ENCODE measurements at places on chromosomes 5 and 9. TPM values are rescaled to one million over a fixed set of nuclear protein-coding genes. Genes with fewer than 3 reads are reported as not detected.

The PRXL2C gene
- total RNA-seq: 11.2 TPM

The SPRY4 gene
- total RNA-seq: 5.2 TPM

The SMIM23 gene
- not detected for total RNA-seq

The DRD1 gene
- total RNA-seq: not detected

The RBM27 gene
- total RNA-seq: 19.4 TPM

The PCDHB5 gene
- total RNA-seq: 0.76 TPM

The TGFBI gene
- total RNA-seq: 719 TPM

The TMEFF1 gene
- total RNA-seq: not detected

The KCNV2 gene
- not detected for total RNA-seq

The FCN1 gene
- total RNA-seq: 0.16 TPM

The POU5F2 gene
- total RNA-seq: 1.8 TPM

The IL3 gene
- not detected for total RNA-seq

The LHX2 gene
- 12.1 TPM for total RNA-seq

The CER1 gene
- not detected for total RNA-seq

- DNase-seq: no peak
- no peak overlapping the region for H3K4me3 ChIP-seq
- no peaks in the 10 kb centered on the region for H3K27me3 ChIP-seq
- no peaks in the 10 kb centered on the region for H3K36me3 ChIP-seq
These were observed 231.6 kb upstream of the ANKH start for GRCh38 chr5:15103130-15103529.

- no peak for DNase-seq
- no peak overlapping the region for H3K27ac ChIP-seq
- no peak overlapping the region for H3K4me3 ChIP-seq
- H3K4me1 ChIP-seq: no peaks in the 10 kb centered on the region
These were observed 20.9 kb upstream of the ADAM19 start for GRCh38 chr5:157596487-157596886.

DNA sequence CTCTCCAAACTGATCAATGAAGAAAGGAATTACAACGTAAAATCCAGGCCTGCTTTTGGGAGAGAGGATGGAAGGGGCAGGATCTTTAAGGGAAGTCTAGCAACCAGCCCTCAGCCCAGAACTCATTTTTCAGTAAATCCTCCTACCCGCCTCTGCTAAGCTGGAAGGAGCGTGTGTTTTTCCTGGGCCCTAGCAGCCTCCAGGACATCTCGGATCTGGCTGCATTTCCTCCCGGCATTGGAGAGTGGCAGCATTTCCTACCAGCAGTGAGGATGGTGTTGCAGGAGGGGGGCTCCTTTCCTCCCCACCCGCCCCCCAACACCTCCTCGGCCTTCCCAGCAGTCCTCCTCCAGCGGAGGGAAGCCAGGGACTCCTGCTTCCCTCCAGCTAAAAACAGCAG, 54.5 kb downstream of the DCP2 start:
- no peak overlapping the region for H3K27ac ChIP-seq
- H3K36me3 ChIP-seq: peaks cover 51% of the 10 kb centered on the region
- no peak overlapping the region for H3K4me3 ChIP-seq
- H3K27me3 ChIP-seq: no peaks in the 10 kb centered on the region
- no peaks in the 10 kb centered on the region for H3K4me1 ChIP-seq

- no peak for DNase-seq
- H3K27me3 ChIP-seq: no peaks in the 10 kb centered on the region
- no peak overlapping the region for H3K4me3 ChIP-seq
- peaks cover 4% of the 10 kb centered on the region for H3K36me3 ChIP-seq
These were observed 104.4 kb upstream of the GNA14 start for GRCh38 chr9:77752554-77752953.

DNA sequence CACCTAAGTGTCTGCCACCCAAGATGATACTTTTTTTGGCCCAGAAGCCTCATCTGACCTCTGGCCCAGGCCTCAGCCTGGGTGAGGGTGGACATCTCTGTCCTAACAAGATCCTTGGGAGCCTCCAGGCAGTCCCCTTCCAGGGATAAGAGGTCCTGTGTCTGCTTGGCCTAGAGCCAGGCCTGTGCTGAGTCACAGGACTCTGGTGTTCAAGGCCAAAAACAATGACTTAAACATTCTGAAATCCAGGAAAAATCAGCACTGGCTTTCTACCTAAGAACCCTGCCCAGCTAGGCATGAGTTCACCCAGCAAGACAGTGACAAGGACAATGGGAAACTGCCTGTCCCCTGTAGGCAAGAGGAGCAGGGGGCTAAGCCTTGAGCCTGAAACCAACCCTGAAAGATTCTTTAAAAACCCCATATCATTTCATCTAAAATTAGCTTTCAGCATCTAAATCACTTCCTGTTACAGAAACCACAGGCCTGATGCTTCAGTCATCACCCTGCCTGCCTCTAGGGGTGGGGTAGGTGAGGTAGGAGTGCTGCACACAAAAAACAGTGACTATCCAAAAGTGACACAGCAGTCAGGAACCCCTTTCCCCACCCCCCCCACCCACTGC, 29.9 kb downstream of the CSF2 start:
- H3K4me1 ChIP-seq: peaks cover 13% of the 10 kb centered on the region
- DNase-seq: peak; percentile 76
- H3K27me3 ChIP-seq: no peaks in the 10 kb centered on the region
- no peak overlapping the region for H3K27ac ChIP-seq
- H3K4me3 ChIP-seq: no peak overlapping the region

GRCh38 chr5:152113401-152113800, 188.8 kb upstream of the GLRA1 start:
- H3K27me3 ChIP-seq: no peaks in the 10 kb centered on the region
- H3K36me3 ChIP-seq: no peaks in the 10 kb centered on the region
- H3K27ac ChIP-seq: no peak overlapping the region
- no peaks in the 10 kb centered on the region for H3K4me1 ChIP-seq
- DNase-seq: no peak

GRCh38 chr5:168030912-168031311, 260.5 kb upstream of the WWC1 start:
- H3K27ac ChIP-seq: no peak overlapping the region
- H3K27me3 ChIP-seq: no peaks in the 10 kb centered on the region
- H3K4me3 ChIP-seq: no peak overlapping the region
- peaks cover 4% of the 10 kb centered on the region for H3K4me1 ChIP-seq
- H3K36me3 ChIP-seq: no peaks in the 10 kb centered on the region

- no peaks in the 10 kb centered on the region for H3K36me3 ChIP-seq
- H3K4me1 ChIP-seq: peaks cover 17% of the 10 kb centered on the region
- DNase-seq: no peak
- H3K4me3 ChIP-seq: no peak overlapping the region
- H3K27me3 ChIP-seq: peaks cover 34% of the 10 kb centered on the region
- H3K27ac ChIP-seq: no peak overlapping the region
These were observed 97.9 kb upstream of the DAP start for GRCh38 chr5:10858945-10859344.

DNA sequence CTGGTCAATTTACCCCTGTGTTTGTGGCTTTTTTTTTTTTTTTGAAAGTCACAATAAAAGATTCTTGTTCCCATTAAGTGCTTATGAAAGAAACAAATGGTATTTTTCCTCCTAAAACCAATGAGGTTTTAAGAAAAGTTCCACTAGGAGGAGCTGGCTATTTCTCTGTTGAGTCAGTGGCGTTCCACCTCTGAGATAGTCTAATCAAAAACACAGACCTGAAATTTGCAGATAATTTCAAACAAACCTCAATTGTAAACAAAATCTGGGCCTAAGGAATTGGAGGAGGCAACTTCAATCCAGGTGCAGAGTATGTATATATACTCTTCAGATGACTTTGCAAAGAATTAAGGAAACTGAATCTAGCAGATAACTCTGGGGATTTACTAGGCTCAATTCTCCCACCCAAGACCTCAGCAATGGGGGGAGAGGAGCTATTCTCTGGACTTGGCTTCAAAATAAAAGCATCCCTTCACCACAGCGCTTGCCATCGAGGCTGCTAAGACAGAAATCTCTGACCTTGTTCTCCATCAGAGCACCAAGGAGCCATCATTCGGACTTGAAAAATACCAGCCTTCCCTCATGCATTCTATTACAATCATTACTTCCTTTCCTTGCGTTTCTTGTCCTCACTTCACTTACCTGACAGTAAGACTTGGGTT, 52.4 kb downstream of the FANCC start:
- H3K4me3 ChIP-seq: no peak overlapping the region
- DNase-seq: no peak
- H3K27me3 ChIP-seq: no peaks in the 10 kb centered on the region
- no peaks in the 10 kb centered on the region for H3K4me1 ChIP-seq
- H3K36me3 ChIP-seq: no peaks in the 10 kb centered on the region

DNA sequence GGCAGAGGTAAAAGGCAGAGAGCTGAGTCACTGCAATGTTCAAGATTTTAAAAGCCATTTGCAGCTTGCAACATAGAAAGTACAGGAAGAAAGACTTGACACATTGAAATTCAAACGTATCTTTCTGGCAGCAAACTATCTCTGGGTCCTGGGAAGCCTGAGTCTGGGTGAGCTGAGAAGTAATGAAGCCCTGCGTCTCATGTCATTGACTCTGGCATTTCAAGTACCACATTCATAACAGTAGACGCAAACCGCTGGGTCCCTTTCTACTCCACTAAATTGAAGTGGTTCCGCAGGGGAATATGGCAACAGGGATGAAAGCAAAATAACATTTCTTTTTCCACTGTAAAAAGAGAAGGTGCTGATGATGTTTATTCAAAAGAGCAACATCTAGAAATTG, 694.3 kb downstream of the BRINP1 start:
- H3K4me3 ChIP-seq: no peak overlapping the region
- H3K36me3 ChIP-seq: no peaks in the 10 kb centered on the region
- no peak overlapping the region for H3K27ac ChIP-seq
- no peaks in the 10 kb centered on the region for H3K27me3 ChIP-seq

DNA sequence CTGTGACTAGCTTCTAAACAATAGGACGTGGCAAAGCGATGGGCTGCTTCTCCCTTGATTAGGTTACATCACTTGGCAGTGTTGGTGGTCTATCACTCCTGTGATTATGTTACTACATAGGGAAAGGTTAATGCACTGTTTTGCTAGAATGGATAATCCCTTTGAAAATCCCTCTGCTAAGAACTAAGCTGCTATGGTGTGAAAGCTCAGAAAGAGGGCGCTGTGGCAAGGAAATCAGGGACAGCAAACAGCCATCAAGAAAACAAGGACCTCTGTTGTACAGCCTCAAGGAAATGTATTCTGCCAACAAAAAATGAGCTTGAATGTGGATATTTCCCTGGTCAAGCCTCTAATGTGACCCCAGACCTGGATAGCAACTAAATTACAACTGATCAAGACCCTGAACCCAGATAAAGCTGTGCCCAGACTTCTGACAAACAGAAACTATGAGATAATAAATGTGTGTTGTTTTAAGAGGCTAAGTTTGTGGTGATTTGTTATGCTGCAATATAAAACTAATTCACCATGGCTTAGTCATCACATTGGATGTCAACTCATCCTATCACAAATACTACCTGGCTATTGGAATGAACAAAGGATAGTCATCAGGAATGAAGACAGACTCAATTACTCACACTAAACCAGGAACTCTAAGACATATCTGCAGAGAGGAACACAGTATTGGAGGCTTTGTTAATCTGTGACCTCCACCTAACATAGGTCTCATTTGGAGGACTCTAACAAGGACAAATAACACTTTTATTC, 1215.9 kb downstream of the EFNA5 start:
- no peaks in the 10 kb centered on the region for H3K27me3 ChIP-seq
- no peaks in the 10 kb centered on the region for H3K4me1 ChIP-seq
- no peaks in the 10 kb centered on the region for H3K36me3 ChIP-seq
- no peak overlapping the region for H3K27ac ChIP-seq
- no peak overlapping the region for H3K4me3 ChIP-seq

DNA sequence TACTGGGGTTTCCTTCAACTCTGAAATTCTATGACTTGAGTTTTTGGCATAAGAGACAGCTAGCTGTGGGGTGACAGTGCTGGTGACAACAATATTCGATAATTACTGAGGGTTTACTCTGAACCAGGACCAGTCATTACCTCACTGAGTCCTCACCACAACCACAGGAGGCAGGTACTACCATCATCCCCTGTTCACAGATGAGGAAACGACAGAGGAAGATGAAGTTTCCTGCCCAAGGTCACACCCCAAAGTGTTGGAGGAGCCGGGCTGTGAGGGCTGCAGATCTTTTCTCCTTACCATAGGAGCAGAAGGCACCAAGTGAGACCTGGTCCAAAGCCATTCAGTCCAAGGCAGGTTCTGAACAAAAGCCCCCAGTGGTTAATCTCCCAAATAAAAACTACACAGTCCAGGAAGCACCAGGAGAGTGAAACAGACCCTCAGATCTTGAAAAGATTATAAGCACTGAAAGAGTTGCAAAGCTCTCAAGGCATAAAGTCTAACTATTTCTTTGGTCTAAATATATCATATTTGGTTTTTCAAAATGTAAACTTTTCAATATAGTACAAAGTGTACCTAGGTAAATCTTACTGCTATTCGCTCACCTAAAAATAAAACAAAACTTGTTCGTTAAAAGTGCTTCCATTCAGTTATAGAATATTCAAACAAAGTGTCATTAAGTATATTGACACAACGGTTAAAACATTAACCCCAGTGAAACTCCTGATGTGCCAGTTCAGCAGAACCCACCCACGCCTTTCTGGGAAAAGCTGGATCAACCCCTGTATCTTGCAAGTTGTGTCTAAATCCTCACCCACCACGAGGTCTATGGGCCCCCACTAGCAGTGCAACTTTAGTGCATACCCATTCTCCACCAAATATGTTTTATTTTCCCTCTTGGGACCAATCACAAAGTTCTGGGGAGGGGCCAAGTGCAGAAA, 82.6 kb upstream of the EQTN start:
- peaks cover 7% of the 10 kb centered on the region for H3K4me1 ChIP-seq
- no peaks in the 10 kb centered on the region for H3K27me3 ChIP-seq
- no peaks in the 10 kb centered on the region for H3K36me3 ChIP-seq
- DNase-seq: no peak
- no peak overlapping the region for H3K27ac ChIP-seq
- H3K4me3 ChIP-seq: no peak overlapping the region

- H3K4me1 ChIP-seq: peaks cover 6% of the 10 kb centered on the region
- DNase-seq: no peak
- peaks cover 50% of the 10 kb centered on the region for H3K27me3 ChIP-seq
These were observed 44.7 kb upstream of the NKD2 start for GRCh38 chr5:963673-964531.

GRCh38 chr5:143200781-143201398, 202.6 kb downstream of the NR3C1 start:
- no peak for DNase-seq
- no peak overlapping the region for H3K27ac ChIP-seq
- H3K4me1 ChIP-seq: peaks cover 12% of the 10 kb centered on the region
- no peak overlapping the region for H3K4me3 ChIP-seq

GRCh38 chr9:99199938-99200539, 21.7 kb downstream of the ALG2 start:
- no peaks in the 10 kb centered on the region for H3K4me1 ChIP-seq
- H3K4me3 ChIP-seq: no peak overlapping the region
- H3K27me3 ChIP-seq: no peaks in the 10 kb centered on the region
- H3K27ac ChIP-seq: no peak overlapping the region
- no peak for DNase-seq

- DNase-seq: no peak
- H3K4me1 ChIP-seq: peaks cover 15% of the 10 kb centered on the region
- no peaks in the 10 kb centered on the region for H3K27me3 ChIP-seq
- H3K36me3 ChIP-seq: no peaks in the 10 kb centered on the region
These were observed 263.5 kb downstream of the CWC27 start for GRCh38 chr5:65032250-65032649.

GRCh38 chr9:81211741-81212140, 477.6 kb downstream of the TLE1 start:
- no peaks in the 10 kb centered on the region for H3K36me3 ChIP-seq
- H3K27me3 ChIP-seq: no peaks in the 10 kb centered on the region
- no peak overlapping the region for H3K27ac ChIP-seq
